ENCODE measurements at places on chromosomes 11 and 22.

- DNase-seq = no peak
Measured at GRCh38 chr22:33785283-33785968, 134.8 kb downstream of the LARGE1 start.

GRCh38 chr11:1650918-1651262 is 21.3 kb downstream of the KRTAP5-5 start:
- DNase-seq = no peak

DNA sequence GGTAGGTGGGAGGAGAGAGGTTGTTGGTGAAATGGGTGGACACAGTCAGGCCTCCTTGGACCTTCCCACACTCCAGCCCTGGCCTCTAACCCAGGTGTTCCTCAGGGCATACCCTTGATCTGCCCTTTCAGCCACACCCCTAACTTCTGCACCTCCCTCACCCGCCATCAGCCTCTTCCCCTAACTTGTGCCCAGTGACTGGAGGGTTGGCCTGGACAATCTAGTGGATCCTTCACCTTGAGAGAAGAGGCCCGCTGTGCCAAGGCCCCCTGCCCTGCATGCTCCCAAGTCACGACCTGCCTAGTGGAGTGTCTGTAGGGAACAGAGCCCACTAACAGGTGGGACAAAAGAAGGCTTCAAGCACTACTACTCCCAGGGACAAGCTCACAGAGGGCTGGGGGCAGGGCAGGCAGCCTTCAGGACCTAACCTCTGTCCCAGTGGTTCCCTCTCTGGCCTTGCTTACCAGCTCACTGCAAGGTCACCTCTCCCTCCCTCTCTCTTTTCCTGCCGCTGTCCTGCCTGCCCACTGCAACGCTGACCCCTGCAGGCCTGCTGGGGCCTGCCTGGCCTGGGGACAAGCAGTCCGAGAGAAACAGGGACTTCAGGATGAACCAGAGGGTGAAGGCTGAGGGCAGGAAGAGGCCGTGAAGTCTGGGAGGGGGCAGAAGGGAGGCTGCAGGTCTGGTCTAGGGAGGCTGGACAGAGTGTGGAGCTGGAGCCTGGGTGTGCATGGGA is 3.3 kb downstream of the SYT7 start:
- no peak for DNase-seq

DNA sequence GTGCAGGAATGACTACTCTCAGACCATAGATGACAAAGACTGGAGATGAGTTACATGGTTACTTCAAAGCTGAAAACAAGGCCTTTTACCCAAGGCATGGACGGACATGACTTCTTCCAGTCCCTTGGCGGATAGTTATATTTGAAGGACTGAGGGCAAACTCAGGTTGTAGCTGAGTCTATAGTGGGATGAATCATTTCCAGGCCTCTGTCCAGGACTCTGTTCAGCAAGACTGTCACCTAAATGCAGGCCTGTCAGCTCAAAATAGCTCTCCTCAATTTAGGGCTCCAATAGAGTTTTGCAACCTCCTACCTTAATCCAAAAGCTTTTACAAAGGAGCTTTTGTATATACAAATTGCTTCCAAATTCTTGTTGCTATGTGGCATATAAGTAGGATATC is 24.3 kb upstream of the OR52J3 start:
- DNase-seq = no peak

DNA sequence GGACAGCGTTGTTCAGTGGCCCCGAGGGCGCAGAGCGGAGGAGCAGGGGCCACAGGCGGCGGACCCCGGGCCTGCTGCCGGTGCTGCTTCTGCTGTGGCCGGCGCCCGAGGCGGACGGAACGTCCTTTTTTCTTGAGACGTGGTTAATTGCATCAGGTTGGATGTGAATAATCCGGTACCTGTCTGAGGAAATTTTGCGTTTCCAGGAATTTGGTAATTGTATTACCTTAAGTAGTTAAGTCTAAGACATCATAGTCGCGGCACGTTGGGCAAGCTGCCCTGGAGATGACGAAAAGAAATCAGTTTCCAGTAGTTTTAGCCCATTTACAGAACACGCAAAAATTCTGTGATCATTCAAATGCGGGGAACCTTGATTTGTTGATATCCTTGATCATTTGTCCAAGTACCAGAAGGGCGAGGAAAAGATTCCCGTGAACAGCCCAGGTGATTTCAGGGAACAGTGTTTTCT is 789 bp downstream of the SPECC1L start:
- DNase-seq = no peak

GRCh38 chr11:66688561-66689534 is 11.2 kb upstream of the RBM4B start:
- DNase-seq = no peak

DNA sequence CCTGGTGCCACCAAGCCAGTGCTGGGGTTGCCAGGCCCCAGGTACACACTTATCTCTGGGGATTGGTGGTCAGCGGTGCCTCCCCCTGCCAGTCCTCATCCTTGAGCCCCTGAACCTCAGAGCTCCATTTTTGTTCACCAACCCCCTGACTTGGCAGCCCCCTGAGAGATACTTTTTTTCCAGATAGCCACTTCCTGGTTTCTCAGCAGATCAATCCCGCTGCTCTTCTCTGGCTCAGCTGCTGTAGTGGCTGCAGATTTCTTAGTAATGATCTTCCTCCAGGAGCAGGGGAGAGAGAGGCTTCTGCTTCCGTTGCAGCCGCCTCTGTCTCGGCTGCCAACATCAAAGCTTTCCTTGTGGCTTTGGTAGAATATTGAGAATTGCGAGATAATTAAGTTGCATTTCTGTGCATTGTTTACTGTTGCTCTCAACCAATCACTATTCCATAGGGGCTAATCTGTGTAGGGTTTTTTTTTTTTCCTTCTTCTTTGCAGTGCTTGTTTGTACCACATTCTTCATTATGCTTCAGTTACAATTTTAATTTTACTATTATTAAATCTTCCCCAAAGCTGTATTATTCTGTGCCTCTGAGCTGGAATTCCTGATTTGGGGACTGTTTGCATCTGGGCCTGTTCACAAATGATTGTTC is 92.1 kb downstream of the PKNOX2 start:
- no peak for DNase-seq

GRCh38 chr11:68436985-68437926 is 23.3 kb upstream of the PPP6R3 start:
- DNase-seq = no peak

GRCh38 chr11:81165164-81165563 is 1568.5 kb downstream of the FAM181B start:
- DNase-seq = no peak
